ENCODE measurements at places on chromosomes 4 and X.
A peak's percentile ranks its signal among the peaks of the same experiment; 100 is the strongest.

DNA sequence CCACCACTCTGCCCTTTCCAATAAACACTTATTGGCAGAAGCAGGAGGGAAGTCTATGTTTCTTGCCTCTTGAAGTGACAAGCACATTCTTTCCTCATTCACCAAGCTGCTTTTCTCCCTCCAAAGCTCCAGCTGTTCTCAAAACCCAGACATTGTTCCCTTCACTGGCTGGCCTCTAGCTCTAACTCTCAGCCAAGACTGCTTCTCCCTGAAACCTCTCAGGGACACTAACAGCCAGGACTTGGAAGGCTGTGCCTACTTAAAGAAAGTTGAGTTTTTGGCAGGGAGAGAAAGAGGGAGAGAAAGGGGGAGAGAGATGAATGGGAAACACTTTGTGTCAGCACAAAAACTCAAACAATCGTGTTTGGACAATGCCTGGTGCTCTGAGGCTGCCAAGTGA, 99.5 kb downstream of the COX18 start:
- no peak for DNase-seq

- no peak for DNase-seq
These were observed 47.1 kb downstream of the FAM193A start for GRCh38 chr4:2583517-2583916.

DNA sequence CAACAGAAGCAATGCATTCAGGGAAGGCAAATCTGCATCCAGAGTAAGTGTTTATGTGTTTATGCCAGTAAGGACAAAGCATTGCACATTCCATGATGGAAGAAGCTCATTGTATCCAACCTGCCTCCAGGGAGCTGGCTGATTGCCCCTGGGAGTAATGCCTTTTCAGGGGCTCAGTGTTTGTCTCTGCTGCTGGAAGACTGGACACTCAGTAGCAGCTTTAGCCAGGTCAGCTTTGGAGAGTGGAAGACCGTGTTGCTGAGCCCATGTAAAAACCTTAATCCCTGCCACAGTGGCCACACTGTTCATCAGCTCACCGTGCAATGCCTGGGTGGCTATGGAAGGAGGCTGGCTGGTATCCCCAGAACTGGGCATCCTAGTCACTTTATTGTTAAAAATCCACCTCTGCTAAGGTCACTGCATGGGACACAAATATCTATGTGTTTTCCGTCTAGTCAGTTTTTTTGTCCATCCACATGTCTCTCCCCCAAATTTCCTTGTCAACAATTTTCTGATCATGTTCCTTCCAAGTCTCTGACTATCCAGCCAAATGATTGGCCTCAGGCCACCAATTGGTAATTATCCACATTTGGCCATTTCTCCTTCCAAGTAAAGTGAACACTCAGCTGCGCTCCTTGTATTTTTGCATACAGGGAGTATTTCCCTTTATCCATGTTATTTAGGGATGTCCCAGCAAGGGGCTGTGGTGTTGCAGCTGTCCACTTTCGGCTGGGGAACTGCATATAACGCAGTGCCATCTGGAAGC, 2044.5 kb upstream of the AGA start:
- no peak for DNase-seq

GRCh38 chrX:128078545-128078944, 26.3 kb upstream of the ACTRT1 start:
- DNase-seq = no peak

- DNase-seq = no peak
These were observed 27.3 kb upstream of the STS start for GRCh38 chrX:7119950-7120877.

DNA sequence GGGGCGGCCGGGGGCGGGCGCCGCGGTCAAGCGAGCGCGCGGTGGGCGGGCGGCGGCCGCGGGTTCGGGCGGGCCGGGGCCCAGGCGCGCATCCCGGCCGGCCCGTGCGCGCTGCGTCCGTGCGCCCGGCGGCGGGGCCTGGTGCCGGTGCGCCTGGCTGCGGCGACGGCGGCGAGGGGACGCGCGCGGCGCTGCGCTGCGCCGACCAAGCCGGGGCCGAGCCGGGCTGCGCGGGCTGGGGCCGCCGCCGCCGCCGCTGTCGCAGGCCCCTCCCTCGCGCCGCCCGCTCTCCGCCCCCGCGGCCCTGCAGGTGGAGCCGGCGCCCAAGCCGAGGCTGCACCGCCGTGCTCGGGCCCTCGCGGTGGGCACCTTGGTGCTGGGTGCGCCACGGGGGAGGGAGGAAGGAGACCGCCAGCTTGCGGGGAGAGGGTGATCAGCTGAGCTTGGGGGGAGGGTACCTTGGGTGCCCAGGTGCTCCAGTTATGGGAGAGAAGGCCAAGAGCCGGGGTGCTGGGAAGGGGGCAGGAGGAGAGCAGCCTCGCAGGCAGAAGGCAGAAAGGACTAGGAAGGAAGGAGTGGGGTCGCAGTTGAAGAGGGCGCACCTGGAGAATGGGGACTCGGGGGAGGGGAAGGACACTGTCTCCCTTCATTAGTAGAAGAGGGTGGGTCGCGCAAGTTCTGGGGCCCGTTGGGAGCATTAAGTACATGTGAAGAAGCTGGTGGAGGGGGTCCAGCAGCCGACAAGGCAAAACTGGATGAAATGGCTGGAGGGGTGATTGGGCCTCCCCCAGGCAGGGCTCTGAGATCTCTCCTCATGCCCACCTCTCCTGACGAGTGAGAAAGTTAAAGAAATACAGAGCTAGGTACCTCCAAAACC, at the start of gene PPP2R2C:
Gene PPP2R2C (minus strand): TSS at position 228 of the 877 bp plus-strand sequence. CDS start 385 bp downstream, outside the sequence.
- DNase-seq = no peak

- peak; percentile 83 for DNase-seq
These were observed 27.8 kb upstream of the PSAPL1 start for GRCh38 chr4:7462509-7462971.

DNA sequence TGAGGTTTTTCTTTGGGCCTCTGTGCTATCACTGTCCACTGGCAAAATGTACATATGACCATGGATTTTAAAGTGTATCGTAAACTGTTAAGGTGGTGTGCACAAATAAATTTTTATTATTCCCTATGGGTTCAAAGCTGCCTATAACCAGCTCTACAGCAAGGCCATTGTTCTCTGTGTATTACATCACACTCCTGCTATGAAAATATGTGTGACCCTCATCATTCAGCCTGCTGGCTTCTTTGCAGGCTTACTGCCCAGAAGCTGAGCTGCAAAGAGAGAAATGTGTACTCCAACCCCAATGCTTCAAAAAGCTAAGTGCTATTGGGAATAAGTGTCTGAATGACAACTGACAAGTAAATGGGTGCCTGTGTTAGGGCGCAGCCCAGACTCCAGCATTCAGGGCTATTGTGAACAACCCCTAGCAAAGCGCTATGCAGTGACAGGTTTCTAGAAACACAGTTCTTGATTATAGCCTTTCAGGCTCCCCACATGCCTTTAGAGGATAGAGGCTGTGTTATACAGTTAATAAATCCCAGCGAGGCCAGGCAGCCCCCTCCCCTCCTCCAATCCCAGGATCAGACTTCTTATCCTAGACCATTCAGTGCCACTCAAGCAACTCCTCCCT, 220.4 kb upstream of the RADX start:
- no peak for DNase-seq

DNA sequence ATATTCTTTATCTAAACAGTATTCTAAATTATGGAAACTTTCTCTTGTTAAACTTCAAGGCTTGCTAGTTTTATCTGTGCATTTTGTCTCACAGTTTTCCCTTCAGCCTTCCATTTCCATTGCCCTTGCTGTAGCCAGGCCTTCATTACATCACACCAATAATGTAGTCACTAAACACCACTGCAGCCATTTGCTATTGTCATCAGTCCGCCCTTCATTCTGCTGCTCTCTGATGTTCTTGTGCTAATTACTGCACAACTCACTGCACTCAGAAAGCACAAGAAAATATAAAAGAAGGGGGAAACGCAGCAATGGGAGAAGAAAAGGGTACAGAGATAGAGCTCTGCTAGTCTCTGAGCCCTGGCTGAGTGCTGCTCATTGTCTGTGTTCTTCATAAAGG, 239.6 kb upstream of the FSTL5 start:
- DNase-seq = no peak

GRCh38 chr4:96406742-96407141, 566.8 kb downstream of the PDHA2 start:
- DNase-seq = no peak

- DNase-seq = no peak
These were observed 947 bp upstream of the RPL10 start for GRCh38 chrX:154396973-154397887.

- DNase-seq = no peak
These were observed 55.3 kb downstream of the EGF start for GRCh38 chr4:109967798-109968520.

- no peak for DNase-seq
These were observed 1239.7 kb downstream of the C4orf33 start for GRCh38 chr4:130335417-130336194.

- no peak for DNase-seq
These were observed 9.1 kb upstream of the GTPBP6 start for GRCh38 chrX:327660-328126.

DNA sequence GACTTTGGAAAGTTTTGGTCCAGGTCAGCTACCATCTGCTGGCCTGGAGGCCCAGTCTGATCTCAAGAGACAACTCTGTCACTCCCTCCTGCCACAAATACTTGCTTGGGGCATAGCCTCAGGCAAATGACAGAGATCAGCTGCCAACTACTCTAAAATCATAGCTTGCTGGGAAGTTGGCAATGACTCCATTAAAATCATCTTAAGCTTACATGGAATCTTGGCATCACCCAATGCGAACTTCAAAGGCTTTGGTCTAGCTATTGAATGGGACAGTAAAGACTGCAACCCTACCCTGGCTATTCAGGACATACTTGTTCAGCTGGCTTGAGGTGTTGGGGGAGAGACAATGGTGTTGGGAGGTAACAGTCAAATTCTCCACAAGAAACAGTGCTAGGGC, 7.0 kb upstream of the USO1 start:
- no peak for DNase-seq

DNA sequence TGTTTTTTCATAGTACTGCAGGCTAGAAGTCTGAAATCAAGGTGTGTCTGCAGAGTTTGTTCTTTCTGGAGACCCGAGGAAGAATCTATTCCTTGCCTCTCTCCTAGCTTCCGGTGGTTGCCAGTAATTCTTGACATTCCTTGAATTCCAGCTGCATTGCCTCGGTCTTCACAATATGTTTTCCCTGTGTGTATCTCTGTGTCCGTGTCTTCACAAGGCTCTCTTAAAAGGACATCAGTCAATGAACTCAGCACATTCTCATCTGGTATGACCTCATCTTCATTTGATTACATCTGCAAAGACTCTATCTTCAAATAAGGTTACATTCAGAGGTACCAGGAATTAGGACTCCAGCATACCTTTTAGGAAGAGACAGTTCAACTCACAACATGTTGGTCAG, 163.4 kb downstream of the BANK1 start:
- DNase-seq = no peak

DNA sequence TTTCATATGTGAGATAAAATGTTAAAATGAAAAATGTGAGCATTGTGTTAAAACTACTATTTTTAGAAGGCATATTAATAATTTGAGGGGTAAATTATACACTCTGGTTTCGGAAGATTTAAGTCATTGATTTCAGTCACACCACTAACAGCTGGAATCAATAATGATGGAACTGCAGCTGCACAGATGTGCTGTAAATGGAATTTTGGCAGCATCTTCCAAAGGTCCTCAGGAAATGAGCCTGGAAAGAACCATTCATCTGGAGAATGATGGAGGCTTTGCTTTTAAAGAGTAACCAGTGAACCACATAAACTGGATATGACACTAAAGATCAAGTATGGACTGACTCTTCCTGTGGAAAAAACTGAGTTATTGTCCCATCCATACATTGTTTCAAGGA, 759.0 kb upstream of the EPHA5 start:
- no peak for DNase-seq

DNA sequence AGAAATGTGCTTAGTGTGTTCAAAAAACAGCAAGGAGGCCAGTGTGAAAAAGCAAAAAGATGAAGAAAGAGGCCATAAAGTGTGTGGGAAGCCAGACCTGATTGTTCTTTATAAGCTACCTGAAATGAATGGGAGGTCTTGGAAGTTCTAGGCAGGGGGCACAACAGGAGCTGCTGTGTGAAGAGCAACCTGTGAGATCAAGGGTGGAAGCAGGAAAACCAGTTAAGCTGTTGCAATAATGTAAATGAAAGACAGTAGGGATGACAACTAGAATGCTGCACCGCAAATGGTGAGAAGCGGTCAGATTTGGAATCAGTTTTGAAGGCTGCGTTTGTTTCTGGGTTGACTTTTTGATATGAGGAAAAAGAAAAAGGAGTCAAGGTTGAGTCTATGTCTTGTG, 123.5 kb downstream of the TMEM144 start:
- no peak for DNase-seq

GRCh38 chrX:925652-926061, 286.8 kb downstream of the CRLF2 start:
- DNase-seq = no peak

GRCh38 chrX:139811942-139812629, 104.1 kb upstream of the MCF2 start:
- no peak for DNase-seq

- no peak for DNase-seq
These were observed 1.1 kb upstream of the STX18 start for GRCh38 chr4:4542774-4543485.

- DNase-seq = no peak
These were observed 32.4 kb upstream of the RHOH start for GRCh38 chr4:40164459-40164858.

DNA sequence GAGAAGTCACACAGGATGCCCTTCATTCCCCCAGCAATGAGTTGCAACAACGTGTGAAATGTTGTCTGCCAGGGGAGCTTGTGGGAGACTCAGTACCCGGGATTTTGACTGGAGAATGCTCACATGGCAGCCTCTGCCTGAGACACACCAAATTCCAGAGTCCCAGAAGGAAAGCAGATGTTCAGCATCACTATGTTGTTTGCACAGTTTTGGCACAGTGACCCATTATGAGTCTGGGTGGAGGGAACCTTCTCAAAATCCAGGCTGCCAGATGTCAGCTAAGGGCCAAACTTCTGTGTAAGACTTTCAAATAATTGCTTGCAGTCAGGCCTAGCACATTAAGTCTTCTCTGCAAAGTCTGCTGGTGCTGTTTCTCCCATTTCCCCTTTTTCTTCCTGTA, 1029.7 kb upstream of the TENM3 start:
- no peak for DNase-seq

DNA sequence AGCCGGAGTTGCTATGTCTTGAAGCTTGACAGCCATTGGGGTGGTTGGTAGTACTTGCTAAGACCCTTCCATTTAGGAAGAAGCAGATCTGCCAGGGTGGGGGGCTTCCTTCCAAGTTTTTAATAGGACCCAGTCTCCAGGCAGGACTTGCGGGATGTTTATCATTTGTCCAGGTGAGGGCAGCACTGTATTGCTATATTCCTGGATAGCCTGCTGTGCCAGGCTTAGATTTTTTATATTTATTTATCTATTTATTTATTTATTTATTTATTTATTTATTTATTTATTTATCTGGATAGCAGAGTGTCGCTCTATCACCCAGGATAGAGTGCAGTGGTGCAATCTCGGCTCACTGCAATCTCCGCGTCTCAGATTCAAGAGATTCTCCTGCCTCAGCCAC, 87.4 kb upstream of the CT45A1 start:
- no peak for DNase-seq

DNA sequence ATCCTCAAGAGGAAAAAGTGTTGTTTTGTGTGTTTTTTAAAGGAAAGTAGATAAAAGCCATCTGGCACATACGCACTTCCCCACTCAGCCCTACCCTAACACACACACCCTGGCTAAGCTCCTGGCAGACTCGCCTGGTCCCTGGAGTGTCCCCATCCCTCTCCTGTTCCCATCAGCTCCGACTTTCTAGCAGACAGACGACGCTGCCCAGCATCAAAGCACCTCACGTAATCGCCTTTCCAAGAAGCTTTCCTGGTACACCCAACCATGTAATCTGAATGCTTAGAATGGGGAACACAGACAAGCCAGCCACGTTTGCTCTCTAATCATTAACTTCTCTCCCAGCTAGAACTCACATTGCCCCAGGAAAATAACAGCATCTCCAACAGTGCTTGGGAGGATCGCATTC, 116.2 kb downstream of the AFAP1 start:
- no peak for DNase-seq
